MCF 10A (cell line): ENCODE measurements at places on chromosomes 7 and 10.
A peak's percentile ranks its signal among the peaks of the same experiment; 100 is the strongest.

- H3K4me3 ChIP-seq = no peak overlapping the region
- DNase-seq = no peak
- peaks cover 100% of the 10 kb centered on the region for H3K36me3 ChIP-seq
- H3K27me3 ChIP-seq = no peaks in the 10 kb centered on the region
- H3K27ac ChIP-seq = no peak overlapping the region
- peaks cover 9% of the 10 kb centered on the region for H3K4me1 ChIP-seq
These were observed 144.1 kb downstream of the DLG5 start for GRCh38 chr10:77782328-77783061.

DNA sequence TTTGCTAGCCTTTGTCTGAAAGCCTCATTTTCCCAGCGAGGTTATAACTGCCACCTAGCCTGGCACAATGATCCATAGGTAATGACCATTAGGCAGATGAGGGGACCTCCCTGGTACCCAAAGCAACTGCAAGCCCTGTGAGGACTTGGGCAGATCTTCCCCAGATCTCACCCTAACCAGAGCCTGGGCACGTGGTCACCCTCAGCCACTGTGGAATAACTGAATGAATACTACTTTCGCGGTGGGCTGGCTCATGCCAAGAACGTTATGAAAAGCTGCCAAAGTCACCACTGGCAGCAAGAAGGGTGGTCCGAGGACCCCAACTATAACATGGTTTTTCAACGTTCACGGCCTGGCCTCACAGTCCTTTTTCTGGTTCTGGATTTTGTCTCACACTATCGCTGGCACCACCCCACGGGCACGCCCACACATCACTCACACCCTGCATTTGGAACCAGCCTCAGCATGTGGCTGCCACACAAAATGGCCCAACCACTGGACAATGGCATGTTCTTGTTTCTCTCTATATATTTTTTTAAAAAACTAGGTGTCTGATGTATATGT, 3.4 kb downstream of the PRKAG2 start:
- H3K4me1 ChIP-seq = no peaks in the 10 kb centered on the region
- H3K36me3 ChIP-seq = peaks cover 5% of the 10 kb centered on the region
- H3K4me3 ChIP-seq = no peak overlapping the region
- H3K27ac ChIP-seq = no peak overlapping the region
- DNase-seq = no peak
- no peaks in the 10 kb centered on the region for H3K27me3 ChIP-seq

- H3K4me1 ChIP-seq = no peaks in the 10 kb centered on the region
- H3K27ac ChIP-seq = no peak overlapping the region
- no peak overlapping the region for H3K4me3 ChIP-seq
- no peak for DNase-seq
These were observed 11.8 kb upstream of the CELF2 start for GRCh38 chr10:11005725-11006427.

DNA sequence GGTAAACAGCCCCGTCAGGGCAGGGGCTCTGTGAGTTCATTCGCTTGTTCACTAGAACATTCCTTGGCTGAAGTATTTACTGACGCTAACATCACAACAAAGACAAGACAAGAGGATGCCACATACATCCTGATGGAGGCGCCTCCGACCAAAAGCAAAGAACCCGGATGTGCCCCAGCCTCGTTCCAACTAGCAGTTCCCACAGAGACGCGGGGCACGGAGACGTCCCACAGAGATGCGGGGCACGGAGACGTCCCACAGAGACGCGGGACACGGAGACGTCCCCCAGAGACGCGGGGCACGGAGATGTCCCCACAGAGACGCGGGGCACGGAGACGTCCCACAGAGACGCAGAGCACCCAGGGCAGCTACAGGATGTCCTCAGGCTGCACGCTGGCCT, 35.4 kb upstream of the CFAP46 start:
- no peak overlapping the region for H3K4me3 ChIP-seq
- no peaks in the 10 kb centered on the region for H3K36me3 ChIP-seq
- no peak for DNase-seq
- H3K4me1 ChIP-seq = no peaks in the 10 kb centered on the region

DNA sequence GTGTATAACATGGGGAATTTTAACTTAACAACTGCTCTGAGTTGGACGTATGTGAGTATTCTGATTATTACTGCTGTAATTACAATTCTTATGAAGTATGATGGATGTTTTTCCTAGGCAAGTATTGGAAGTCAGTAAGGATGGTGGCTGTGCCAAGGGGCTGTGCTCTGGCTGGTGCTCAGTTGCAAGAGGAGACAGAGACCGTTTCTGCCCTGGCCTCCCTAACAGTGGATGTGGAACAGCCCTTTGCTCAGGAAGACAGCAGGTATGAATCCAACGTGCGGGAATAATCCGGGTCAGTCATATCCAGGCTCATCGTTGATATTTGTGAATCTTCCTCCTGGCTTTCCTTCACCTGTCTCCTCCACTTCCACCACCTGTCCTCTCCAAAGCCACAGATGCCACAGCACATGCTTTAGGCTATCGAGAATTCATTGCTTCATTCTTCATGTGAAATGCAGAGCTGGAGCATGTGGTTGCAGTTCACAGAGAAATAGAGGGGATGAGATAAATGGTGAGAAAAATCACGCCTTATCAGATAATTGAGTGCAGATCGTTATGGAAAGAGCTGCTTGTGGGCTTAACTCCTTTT, 141.7 kb downstream of the TWIST1 start:
- peaks cover 66% of the 10 kb centered on the region for H3K4me1 ChIP-seq
- H3K36me3 ChIP-seq = no peaks in the 10 kb centered on the region
- peak overlapping the region; percentile 8 for H3K4me3 ChIP-seq
- H3K27me3 ChIP-seq = no peaks in the 10 kb centered on the region
- no peak for DNase-seq

DNA sequence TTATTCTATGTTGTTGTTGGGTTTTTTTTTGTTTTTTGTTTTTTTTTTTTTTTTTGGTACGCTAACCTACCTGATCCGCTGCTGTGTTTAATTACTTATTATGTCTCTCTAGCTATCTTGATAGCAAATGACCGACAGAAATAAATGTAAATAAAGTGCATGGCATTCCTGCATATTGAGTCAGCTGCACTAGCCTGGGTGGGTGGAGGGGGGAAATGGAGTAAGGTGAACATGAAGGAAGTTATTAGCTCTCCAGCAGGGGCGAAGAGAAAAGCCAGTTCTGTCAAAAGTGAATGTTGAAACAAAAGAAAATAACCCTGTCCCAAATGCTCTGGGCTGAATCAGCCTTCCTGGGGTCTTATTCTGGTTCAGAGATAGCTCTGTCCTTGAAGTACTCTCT, 210.7 kb upstream of the MDFIC start:
- H3K27me3 ChIP-seq = no peaks in the 10 kb centered on the region
- H3K4me3 ChIP-seq = no peak overlapping the region
- no peaks in the 10 kb centered on the region for H3K36me3 ChIP-seq
- no peak overlapping the region for H3K27ac ChIP-seq
- peaks cover 5% of the 10 kb centered on the region for H3K4me1 ChIP-seq
- DNase-seq = no peak

DNA sequence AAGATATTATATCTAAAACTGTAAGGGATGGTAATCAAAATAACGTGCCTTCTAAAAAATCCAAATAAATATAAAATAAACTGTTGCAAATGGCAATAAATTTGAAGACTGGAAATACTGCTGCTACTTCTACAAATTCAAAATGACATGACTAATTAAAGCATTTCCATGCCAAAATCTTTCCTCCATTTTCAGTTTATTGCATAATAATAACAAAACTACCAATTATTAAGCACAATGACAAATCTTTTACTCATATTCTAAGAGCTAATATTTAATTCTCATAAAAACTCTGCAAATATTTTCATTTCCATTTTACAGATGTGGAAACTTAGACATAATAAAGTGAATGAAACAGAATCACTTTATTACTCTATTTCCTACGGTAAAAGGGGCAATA, 38.8 kb upstream of the NEBL start:
- no peak overlapping the region for H3K4me3 ChIP-seq
- no peak overlapping the region for H3K27ac ChIP-seq
- H3K4me1 ChIP-seq = no peaks in the 10 kb centered on the region
- H3K36me3 ChIP-seq = peaks cover 5% of the 10 kb centered on the region
- DNase-seq = no peak
- no peaks in the 10 kb centered on the region for H3K27me3 ChIP-seq

GRCh38 chr10:60532696-60533468, 143.2 kb upstream of the ANK3 start:
- peaks cover 7% of the 10 kb centered on the region for H3K4me1 ChIP-seq
- H3K27ac ChIP-seq = no peak overlapping the region
- DNase-seq = no peak
- no peaks in the 10 kb centered on the region for H3K36me3 ChIP-seq
- H3K27me3 ChIP-seq = no peaks in the 10 kb centered on the region
